ENCODE measurements at places on chromosomes 12 and 14.

- no peak for DNase-seq
Measured at GRCh38 chr14:64562436-64562835, 12.7 kb downstream of the PPP1R36 start.

DNA sequence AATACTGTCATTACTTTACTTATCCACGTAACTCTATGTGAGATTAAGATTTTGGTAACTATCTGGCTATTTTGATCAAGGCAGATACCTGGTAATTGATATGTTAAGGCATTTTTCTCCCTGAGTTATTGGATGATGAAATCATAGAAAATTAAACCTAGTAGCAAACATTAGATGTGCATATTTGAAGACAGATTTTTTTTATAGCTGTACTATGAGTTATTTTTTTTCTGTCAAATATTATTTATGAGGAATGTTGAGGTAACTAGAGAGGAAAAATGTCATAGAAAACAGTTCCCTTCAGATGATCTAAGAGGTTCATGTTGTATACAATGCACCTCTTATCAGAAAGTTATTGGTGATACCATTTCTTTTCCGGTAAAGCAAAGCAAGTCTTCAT lies 64.9 kb upstream of the SLC38A2 start:
- DNase-seq: no peak

- no peak for DNase-seq
Measured at GRCh38 chr14:100393906-100394732, 71.0 kb downstream of the SLC25A47 start.

DNA sequence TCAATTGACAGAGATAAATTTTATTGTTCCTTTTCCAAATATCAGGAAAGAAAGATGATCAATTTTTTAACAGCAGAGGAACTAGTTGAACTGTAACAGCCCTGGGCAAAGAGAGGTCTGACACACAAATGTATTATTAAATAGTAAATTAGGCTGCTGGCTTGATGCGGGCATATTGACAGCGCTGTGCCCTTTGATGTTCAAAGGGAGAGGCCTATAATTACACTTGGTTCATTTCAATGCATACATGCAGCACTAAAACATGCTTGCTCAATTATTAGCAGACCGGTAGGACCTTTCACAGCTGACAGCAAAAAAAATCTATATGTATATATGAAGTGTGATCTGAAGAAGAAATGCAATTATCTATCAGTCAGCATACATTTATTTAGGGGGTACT lies 219.8 kb downstream of the SLC2A13 start:
- no peak for DNase-seq

DNA sequence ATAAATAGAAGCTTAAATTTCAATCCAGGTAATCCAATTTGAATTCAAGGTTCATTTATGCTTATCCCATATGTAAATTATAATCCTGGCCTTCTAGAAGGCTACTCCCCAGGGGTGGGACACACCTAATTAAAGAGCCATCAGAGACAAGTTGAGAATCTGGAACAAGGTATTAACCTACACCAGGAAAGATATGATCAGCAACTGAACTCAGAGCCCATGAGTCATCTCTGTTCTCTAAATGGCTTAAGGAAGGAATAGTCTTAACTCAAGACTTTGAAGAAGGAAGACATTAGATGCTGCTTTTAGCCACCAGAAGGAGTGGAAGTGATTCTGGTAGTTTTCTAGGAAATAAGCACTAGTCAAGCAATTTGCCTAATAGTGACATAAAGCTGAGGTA lies 88.0 kb downstream of the KIF21A start:
- no peak for DNase-seq

DNA sequence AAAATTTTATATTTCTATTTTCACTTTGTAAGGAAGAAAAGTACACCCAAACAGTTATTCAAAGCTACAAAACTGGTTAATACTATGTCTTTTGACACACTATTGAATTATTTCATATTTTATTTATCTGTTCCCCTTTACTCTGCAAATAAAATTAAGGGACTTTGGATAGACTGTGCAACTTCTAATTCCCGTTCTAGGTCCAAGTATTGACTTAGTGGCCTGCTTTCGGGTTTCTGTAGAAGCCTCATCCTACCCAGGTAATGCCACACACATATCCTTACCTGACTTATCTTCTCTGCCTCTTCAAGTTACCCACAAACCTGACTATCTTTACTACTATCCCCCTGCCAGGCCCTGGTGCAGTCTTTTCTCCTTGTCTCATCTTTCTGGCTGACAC lies 156.3 kb upstream of the TMTC2 start:
- DNase-seq: no peak

GRCh38 chr12:49358483-49359141 lies 8.7 kb upstream of the SPATS2 start:
- DNase-seq: no peak

- no peak for DNase-seq
Measured at GRCh38 chr14:103427485-103428443, 42.5 kb downstream of the MARK3 start.

GRCh38 chr12:11894890-11895289 lies 175.8 kb upstream of the BCL2L14 start:
- no peak for DNase-seq

- DNase-seq: no peak
Measured at GRCh38 chr12:85843606-85844310, 7.5 kb upstream of the RASSF9 start.
